Fibroblast of gingiva (primary cell): ENCODE measurements at places on chromosomes 1 and 21.

DNA sequence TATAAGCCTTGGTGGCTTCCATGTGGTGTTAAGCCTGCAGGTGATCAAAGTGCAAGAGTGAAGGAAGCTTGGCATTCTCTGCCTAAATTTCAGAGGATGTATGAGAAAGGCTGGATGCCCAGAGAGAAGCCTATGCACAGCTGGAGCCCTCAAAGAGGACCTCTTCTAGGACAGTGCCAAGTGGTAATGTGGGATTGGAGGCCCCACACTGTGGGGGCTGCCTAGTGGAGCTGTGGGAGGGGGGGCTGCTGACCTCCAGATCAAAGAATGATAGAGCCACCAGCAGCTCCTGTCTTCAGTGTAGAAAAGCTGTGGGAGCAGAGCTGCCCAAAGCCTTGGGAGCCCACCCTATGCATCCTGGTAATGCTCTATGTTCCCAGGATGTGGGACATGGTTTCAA, 1512.7 kb upstream of the TPTE start:
- DNase-seq = no peak

DNA sequence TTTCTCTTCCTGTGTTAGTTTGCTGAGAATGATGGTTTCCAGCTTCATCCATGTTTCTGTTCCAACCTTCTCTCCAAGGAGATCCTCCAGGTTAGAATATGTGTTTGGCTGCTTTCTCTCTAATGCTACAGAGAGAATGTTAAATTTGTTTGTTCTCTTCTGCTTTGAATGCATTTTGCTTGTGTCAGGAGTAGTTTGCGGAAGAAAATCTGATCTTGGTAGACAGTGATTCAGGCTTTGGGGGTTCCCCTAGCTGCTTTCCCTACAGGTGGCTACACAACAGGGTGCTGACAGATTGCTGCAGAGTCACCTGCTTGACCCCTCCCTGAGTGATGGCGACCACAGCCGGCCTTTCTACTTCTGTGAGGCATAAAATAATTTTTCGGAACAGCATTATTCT, 41.8 kb downstream of the MACO1 start:
- no peak for DNase-seq

DNA sequence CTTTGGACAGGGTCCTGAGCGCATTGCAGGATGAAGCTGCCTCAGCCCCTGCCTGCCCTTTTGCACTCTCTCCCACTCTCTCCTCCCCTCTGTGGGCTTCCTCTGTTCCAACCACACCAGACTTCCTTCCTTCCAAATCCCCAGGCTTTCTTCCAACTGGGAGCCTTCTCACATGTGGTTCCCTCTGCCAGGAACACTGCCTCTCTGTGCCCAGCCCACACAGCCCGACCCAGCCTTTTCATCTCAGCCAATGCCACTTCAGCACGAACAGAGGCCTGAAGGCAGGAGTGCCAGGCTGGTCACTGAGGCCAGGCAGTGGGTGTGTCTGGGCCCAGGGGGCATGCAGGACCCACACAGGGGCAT, 5.9 kb downstream of the SELENON start:
- DNase-seq = peak; percentile 68

DNA sequence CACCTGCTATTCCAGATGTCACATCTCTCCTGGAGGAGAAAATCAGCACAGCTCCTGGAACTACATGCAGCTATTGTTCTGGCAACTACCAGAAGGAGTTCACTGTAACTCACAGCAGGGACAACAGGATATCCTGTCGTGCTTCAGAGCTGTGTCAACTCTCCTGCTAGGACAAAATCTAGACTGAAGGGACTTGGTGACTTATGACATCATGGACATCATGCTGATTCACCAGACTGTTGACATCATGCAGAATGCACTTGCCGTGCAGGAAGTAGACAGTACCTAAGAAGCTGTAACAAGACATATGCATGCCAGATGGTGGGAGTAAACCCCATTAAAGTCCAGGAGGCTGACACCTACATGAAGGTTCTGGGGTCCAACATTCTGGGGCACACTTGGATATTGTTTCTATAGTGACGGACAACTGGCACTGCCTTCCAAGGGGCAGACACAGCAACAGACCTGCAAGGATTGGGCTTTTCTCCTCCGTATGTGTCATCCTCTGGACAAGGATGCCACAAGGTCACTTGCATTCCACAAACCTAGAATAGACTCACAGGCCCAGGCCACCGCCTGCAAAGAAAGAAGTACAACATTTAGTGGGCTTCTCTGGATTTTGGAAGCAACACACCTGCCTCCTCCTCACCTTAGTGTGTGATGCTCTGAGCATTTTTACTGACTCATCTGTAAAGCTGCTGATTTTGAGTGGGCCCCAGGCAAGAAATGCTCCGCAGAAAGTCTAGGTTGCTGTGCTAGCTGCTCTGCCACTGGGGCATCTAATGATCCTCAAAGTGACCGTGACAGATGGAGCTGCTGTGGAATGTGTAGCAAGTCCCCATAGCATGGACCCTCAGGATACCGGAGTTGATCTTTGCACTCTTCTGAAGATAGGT, 249.2 kb downstream of the MATN1 start:
- DNase-seq = no peak

- DNase-seq = peak; percentile 63
Observed at GRCh38 chr1:171267391-171267790, 19.1 kb downstream of the FMO1 start.

DNA sequence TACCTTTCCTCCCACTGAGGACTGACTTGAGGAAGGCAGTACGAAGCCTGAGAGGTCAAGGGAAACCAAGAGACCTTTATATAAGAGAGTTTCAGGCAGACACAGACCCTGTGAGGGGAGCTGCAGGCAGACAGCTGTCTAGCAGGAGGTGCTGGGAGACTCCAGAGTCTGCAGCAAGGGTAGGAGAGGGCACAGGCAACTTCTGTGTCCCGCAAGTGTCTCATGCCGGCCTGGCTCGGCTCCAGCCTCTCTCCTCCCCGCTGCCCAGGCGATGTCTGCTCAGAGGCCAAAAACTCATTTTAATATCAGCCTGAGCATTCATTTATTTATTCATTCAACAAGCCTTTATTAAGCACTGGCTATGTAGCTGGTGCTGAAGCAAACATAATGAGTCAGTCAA, 83.0 kb downstream of the KIRREL1 start:
- DNase-seq = no peak

GRCh38 chr1:5978452-5978851, 13.8 kb downstream of the NPHP4 start:
- DNase-seq = no peak

DNA sequence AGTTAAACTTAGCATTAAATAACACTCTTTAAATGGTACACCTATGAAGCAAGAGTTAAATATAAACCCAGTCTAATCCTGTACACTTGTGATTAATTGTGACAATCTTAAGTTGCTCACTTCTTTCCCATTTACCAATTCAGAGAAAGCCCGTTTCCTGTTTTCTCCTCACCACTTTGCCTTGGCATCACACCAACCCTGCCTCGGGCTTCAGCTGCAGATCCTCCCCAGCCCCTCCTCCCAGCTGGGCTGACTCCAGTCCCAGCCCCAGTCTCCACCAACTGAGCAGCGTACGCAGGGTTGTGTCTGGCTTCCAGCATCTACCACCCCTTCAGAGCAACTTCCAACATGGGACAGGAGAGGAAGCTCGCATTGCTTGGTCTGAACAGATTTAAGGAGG, 4.1 kb downstream of the PYCR2 start:
- peak; percentile 79 for DNase-seq

DNA sequence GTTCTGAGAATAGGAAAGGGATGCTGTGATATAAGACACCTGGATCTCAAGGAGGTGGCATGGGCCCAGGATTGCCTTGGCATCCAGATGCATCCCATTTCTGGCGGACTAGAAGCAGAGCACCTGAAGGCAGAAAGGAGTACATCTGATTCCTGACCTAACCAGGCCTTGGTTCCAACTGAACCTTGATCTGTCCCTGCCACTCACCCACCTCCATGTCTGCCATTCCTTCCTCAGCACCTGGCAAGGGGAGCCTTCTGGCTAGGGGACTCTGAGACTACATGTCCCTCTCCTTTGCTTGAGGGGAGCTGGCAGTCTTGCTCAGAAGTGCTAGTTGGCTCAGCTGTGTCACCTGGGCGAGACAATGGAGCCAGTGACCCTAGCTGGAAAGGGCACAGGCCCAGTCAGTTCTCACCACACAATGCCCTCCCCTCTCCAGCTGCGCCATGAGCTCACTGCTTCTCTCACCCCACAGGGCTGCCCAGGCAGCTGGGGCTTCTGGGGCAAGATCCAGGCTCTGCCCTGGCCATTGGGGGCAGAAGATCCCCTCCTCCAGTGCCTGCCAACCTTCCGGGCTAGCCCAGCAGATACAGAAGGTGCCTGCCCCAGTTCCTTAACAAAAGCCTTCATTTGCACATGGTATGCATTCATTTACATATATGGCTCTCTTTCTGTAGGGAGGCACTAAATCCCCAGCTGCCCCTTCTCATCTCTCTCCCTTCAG, 2.9 kb downstream of the IGSF8 start:
- DNase-seq = no peak
